Fibroblast of skin of back (primary cell): ENCODE measurements at places on chromosomes 3 and 15.

GRCh38 chr15:88635318-88635717 lies 3.5 kb upstream of the ISG20 start:
- no peak for DNase-seq

DNA sequence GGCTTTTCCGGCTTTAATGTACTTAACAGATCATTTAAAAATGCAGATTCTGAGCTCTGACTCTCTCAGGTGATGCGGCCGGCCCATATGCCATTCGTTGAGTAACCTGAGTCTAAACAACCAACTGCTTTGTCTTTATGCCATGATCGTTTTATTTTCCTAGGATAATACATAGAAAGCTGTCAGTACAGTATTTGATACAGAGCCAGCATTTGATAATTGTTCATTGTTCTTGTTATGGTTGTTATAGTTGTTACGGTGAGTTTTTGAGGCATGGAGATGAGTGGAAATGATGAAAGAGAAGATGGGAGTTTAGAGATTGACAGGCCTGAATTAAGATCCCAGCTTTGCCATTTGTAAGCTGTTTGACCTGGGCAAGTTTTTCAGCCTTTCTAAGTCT lies 40.0 kb downstream of the TMEM45A start:
- no peak for DNase-seq

GRCh38 chr15:55959744-55960447 lies 33.5 kb downstream of the NEDD4 start:
- DNase-seq = no peak

- DNase-seq = no peak
These were observed 49.2 kb downstream of the TPRA1 start for GRCh38 chr3:127541320-127541719.

- peak; percentile 72 for DNase-seq
These were observed 182.7 kb downstream of the MEX3B start for GRCh38 chr15:81863162-81863561.

GRCh38 chr3:131899021-131899420 lies 135.8 kb downstream of the CPNE4 start:
- no peak for DNase-seq

GRCh38 chr3:45486926-45487325 lies 98.5 kb downstream of the LARS2 start:
- no peak for DNase-seq

- no peak for DNase-seq
These were observed 350.7 kb upstream of the PROK2 start for GRCh38 chr3:72135636-72136035.

DNA sequence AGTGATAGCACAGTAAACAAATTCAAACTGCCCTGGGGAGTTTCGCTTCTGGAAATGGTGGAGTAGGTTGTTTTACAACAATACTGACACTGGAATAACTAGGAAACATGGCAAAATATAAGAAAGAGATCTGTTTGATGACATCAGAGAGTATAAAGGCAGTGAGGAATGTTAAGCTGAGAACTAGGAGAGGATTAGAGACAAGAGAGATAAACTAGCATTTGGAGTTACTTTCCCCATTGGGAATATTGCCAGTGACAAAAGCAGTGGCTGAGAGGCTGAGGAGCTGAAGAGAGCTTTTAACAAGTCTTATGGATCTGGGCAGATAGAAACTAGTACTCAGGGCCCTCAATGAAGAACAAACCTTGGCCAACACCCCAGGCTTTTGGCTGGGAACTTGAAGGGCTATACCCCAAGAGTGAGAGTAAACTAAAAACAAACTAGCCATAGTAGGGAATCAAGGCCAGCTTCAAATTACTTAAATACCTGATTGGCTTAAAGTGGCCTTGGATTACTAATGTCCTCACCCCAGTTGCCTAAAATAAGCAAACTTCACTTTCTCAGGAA lies 280.4 kb downstream of the KLF13 start:
- peak; percentile 37 for DNase-seq

GRCh38 chr3:196096382-196096953 lies 14.6 kb upstream of the TFRC start:
- DNase-seq = no peak
